ENCODE measurements at places on chromosomes 6 and 20. TPM values are rescaled to one million over a fixed set of nuclear protein-coding genes. Genes with fewer than 3 reads are reported as not detected.

GRM1 gene
- total RNA-seq: not detected

MUCL3 gene
- not detected for total RNA-seq

ACTL10 gene
- total RNA-seq: 2.4 TPM

FKBP1C gene
- 1.7 TPM for total RNA-seq

NR2E1 gene
- not detected for total RNA-seq

NKAIN2 gene
- total RNA-seq: not detected

TULP1 gene
- total RNA-seq: not detected

RBPJL gene
- not detected for total RNA-seq

ELOVL2 gene
- not detected for total RNA-seq

WFDC8 gene
- not detected for total RNA-seq

RAD21L1 gene
- total RNA-seq: 0.18 TPM

Data from activated CD8-positive, alpha-beta T cell treated with anti-CD3 and anti-CD28 coated beads for 36 hours (primary cell).